NCI-H1092 (cell line): ENCODE measurements at places on chromosomes 4 and X.

DNA sequence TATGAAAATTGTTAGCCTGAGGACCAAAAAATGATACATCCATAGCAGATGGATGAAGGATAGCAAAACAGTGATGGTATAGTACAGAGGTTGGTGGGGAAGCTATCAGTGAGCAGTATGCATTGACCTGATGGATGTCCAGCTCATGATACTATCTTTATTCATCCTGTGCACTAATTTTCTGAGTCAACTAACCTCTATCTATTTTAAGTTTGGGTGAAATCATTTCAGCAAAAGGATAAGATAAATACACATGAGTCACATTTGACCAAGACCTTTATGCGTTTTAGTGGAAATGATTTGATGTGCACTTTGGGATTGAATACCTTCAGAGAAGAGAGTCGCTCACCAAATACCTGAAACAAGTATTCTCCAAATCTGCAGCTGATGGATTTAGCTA lies 351.0 kb upstream of the NR3C2 start:
- no peak for DNase-seq

GRCh38 chr4:16199093-16199492 lies 27.2 kb downstream of the TAPT1 start:
- no peak for DNase-seq

GRCh38 chrX:20015945-20016615 lies 25.2 kb upstream of the BCLAF3 start:
- no peak for DNase-seq

GRCh38 chrX:3346501-3347259 lies at the start of gene MXRA5:
Gene MXRA5 (minus strand): TSS chrX:3346652. CDS start chrX:3343833, 2,819 bp downstream.
- DNase-seq = no peak

GRCh38 chrX:24207826-24208225 lies 58.3 kb downstream of the ZFX start:
- DNase-seq = no peak

DNA sequence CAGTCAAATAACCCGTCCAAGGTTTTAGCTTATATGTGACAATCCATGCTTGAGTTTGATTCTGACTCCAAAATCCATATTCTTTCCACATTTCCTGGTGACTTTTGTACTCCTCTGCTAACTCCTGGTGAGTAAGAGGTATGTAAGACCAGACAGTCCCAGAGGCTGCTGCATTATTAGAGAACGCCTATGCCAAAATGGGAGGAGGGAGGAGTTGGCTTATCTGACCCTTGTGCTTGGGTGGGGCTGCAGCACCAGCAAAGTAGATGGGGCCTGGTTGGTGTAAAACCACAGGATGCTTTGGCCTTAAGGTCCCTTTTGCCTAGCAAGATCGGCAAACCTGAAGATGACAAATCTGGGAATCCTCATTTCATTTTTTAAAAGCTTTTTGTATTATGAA lies 9.1 kb upstream of the RNF212 start:
- DNase-seq = no peak

GRCh38 chr4:81369886-81370285 lies 101.8 kb downstream of the RASGEF1B start:
- DNase-seq = no peak

DNA sequence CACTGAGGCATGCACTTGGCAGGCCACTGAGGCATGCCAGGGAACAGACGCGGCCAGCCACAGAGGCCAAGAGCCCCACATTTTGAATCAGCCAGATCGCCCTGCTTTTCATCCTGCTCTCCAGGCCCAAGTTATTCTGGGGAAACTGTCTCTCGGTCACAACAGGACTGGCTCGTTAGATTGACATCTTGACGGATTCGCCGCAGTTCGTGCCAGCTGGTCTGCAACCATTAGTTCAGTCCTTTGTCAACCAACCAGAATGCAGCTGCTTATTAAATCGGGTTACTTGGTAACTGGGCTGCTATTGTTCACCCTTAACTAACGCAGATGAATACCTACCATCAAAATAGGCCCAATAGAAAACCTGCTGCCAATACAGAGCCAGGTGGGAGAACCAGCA lies 16.7 kb downstream of the CLDN34 start:
- no peak for DNase-seq
